Stimulated activated CD8-positive, alpha-beta memory T cell treated with anti-CD3 and anti-CD28 coated beads, Interleukin-2, amount 100 ng/mL, for 1 hour (primary cell): ENCODE measurements at places on chromosomes 2 and 18.

- DNase-seq, result no peak
Measured at GRCh38 chr2:48635786-48636185, 18.1 kb downstream of the GTF2A1L start.

GRCh38 chr2:75960472-75961009 lies 249.8 kb upstream of the GCFC2 start:
- no peak for DNase-seq

GRCh38 chr2:102342888-102343287 lies 12.7 kb upstream of the IL18R1 start:
- no peak for DNase-seq

DNA sequence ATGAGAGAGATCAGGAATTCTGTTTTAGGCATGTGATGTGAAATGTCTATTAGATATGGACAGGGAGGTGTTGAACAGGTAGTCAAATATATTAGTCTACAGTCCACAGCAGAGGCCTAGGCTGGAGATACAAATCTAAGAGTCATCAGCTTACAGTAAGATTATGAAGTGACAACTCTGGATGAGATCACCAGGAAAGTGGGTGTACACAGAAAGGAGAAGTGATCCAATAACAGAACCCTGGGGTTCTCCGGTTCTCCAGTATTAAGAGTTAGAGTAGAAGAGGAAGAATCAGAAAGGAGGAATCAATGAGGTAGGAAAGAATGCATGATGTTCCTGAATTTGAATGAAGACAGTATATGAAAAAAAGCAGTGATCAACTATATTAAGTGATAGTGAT lies 362.3 kb downstream of the FIGN start:
- no peak for DNase-seq

DNA sequence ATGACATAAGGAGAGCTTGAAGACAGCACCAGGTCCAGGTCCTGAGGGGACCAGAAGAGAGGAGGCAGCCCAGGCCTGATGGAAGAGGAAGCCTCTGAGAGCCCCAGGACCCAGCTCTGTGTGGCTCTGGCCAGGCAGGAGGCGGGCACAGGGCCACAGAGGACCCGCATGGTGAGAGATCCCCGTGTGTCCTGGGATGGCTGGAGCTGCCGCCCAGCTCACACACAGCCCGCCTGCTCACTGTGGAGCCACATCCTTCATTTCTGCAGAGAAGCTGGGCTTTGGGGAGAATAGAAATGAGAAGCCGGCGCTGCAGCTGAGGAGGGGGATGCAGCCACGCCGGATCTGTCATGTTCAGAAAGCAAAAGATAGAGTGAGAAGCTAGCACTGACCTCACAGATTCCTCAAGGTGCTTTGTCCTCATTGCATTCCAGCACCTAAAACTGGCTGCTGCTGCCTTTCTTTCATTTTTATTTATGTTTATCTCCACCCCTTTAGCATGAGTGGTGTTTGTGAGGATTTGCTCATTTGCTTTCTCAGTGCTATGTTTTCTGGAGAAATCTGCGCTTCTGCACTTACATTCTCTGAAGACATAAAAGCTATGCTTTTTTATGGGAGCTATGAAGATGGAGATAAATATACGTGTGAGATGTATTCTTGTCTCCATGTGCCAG lies 307.6 kb upstream of the MYT1L start:
- DNase-seq, result no peak

- no peak for DNase-seq
Measured at GRCh38 chr2:105100046-105100840, 62.4 kb downstream of the MRPS9 start.

- no peak for DNase-seq
Measured at GRCh38 chr2:108635630-108636354, 83.5 kb upstream of the RANBP2 start.

DNA sequence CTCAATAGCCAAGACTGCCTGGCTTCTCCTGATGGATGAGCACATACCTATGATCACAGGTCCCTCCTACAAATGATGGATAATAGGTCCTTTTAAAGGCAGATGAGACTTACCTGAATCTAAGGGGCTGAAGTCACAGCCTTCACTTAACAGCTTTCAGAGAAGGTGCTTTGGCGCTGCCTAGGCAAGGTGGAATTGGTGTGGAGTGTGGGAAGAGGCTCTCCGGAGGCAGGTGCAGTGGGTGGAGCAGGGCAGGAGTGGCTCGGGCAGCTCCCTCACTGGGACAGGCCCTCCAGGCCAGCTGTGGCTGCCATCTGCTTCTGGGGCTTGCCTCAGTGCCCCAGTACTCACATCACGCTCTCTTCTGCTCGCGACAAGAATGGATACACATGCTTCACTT lies 99.0 kb upstream of the TPO start:
- no peak for DNase-seq

GRCh38 chr18:70322928-70323327 lies 34.1 kb downstream of the SOCS6 start:
- no peak for DNase-seq

DNA sequence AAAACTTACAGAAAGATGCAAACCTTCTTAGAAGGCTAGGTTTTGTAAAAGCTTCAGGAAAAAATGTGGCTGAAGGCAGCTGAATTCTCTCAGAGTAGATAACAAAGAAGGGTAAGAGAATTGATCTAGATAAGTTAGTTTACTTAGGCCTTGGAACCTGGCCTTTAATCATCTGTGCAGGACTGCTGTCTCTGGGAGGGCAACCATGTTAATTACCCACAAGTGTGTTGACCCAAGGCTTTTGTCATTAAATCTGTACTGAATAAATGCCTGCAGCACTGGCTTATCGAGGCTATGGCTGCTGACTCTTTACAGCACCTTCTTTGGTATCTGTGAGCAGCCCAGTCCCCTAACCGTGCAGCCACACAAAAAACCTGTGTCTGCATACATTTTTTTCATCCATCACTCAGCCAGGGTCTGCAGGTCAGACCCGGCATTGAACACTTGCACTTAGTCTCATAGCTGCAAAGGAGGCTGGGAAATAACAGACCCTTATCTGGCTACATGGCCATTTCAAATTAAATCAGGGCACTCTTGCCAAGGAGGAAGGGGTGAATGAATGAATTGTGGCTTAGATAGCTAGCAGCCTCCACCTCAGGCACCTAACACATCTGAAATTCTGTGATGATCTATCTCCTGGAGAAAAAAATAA lies 120.2 kb upstream of the MSH2 start:
- DNase-seq, result no peak

DNA sequence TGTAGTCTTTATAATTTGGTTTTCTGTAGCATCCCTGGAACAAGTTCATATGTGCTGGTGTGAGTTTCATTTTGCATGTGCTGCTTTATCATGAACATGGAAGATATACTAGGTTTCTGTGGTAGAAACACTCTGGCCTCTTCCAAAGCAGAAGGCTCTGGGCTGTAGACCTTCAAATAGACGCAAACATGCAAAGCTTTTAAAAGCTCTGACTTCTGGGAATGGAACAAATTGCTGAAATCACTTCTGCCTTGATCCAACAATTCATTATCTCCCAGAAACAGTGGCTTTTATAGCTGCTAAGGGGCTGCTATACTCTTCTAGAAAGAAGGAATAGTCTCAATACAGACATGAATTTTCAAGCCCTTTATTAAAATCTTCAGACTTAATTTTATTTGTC lies 382.2 kb downstream of the LRP1B start:
- DNase-seq, result no peak

DNA sequence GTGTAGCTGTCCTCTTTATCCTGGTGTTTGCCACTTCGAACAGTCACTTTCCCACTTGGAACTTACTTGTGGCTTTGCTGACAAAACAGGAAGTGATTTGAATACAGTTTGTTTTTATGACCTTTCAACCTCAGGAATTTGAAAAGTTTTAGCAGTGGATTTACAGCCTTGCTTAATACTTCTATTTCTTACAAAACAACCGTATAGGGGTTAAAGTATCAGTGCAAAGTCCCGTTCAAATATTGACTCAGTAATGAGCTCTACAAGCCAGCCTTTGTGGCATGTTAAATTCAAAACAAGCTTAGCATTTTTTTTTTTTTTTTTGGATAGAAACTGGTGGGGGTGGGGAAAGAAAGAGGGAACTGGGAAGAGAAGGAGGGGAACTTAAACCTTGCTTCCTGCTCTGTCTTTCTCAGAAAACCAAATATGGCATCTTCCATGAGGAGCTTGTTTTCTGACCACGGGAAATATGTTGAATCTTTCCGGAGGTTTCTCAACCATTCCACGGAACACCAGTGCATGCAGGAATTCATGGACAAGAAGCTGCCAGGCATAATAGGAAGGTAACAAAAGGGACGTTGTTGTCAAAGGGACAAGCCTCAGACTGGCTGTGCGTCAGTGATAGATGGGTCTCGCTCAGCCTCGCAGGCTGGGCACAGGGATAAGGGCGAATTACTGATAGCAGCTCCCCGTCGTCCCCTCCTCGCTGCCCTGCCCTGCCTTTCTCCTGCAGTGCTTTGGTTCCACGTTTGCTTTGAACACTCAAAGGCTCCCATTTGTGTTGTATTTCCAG lies at the start of gene HNMT:
HNMT (plus strand) TSS at position 408 of the 793 bp plus-strand sequence; CDS start at position 427, 19 bp downstream.
- DNase-seq, result no peak

DNA sequence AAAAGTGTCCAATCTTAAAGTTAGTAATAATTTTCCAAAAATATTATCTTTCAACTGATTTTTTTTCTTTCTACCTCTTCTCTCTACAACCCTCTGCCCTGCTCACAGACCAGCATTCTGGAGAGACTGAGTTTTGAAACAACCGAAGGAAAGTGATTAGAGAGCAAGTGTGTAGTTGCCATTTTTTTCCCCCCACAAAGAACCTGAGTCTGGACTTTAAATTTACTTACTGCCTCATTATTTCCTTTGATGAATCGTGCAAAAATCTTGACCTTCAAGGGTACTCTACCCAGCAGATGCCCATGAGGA lies 63.4 kb upstream of the NEUROD1 start:
- DNase-seq, result no peak

- DNase-seq, result no peak
Measured at GRCh38 chr2:171244970-171245782, 84.5 kb upstream of the TLK1 start.

GRCh38 chr2:129929321-129930290 lies 49.9 kb upstream of the RAB6C start:
- DNase-seq, result no peak

GRCh38 chr2:60157283-60157682 lies 396.2 kb downstream of the BCL11A start:
- no peak for DNase-seq

- no peak for DNase-seq
Measured at GRCh38 chr2:193980599-193980998, 1676.4 kb upstream of the SLC39A10 start.

GRCh38 chr2:16330571-16330970 lies 335.1 kb downstream of the CYRIA start:
- no peak for DNase-seq

GRCh38 chr2:173734797-173735196 lies 230.4 kb downstream of the SP3 start:
- DNase-seq, result no peak

DNA sequence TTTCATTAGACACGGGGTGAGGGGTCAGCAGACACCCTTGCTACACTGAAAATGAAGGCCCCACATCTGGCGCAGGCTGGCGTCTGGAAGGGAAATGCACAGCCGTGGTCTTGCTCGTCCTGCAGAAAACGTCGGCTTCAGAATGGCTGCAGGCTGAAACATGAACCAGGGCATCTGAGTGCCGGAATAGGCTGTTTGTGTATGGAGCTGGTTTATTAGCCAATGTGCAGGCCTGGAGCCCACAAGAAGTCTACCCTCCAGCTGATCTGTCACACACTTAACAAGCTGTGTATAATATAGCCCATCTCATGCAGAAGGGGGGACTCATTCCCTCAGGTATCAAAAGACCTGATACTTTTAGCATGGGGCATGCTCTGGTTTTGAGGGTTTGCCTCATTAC lies 153.4 kb upstream of the SOX11 start:
- no peak for DNase-seq

DNA sequence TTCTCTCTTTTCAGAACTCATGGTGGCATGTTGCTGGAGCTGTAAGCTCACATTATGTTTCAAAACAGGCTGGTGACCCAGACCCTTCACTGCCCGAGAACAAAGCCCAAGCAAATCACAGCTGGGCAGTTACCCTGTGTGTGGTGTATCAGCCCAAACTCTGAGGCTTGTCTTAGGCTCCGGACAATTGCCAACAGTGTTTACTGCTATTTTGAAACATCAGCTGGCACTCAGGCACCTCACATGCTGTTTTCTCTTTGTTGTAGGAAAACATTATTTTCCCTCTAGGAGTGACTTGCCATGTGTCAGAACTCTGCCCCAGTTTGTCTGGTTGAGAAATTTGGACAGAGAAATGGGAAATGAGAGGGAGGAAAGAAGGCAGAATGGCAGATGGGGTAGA lies 237.6 kb upstream of the APCDD1 start:
- no peak for DNase-seq

GRCh38 chr2:24049485-24050021 lies at the start of gene FKBP1B:
Gene FKBP1B, plus strand, starts transcription at chr2:24049741. Its CDS starts 109 bp downstream, at chr2:24049850.
- no peak for DNase-seq

DNA sequence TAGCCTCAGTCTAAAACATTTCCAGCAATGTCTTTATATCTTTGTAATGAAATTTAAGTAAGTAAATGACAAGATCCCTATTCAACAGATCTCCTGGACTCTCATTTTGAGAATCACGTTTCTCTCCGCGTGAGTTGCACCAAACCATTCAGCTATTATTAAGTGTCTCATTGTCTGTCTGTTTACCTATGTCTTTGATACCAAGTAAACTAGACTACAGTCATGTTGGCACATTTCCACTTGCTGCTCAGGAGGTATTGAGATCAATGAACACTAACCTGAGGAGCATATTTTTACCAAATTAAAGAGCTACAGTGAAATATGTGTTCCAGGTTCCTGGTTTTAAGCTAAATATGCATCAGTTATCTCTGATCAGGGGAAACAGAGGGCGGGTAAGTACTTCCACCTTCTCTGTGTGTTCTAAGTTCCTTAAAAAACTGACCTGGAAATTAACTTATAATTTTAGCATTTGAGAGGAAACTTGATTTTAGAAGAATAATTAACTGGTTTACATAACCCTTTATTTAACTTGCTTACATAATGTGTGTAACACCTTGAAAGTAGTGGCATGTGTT lies 125.8 kb downstream of the OSBPL6 start:
- no peak for DNase-seq

- no peak for DNase-seq
Measured at GRCh38 chr2:160703648-160704585, 210.3 kb upstream of the RBMS1 start.

GRCh38 chr2:46361920-46362666 lies 64.9 kb downstream of the EPAS1 start:
- DNase-seq, result no peak

DNA sequence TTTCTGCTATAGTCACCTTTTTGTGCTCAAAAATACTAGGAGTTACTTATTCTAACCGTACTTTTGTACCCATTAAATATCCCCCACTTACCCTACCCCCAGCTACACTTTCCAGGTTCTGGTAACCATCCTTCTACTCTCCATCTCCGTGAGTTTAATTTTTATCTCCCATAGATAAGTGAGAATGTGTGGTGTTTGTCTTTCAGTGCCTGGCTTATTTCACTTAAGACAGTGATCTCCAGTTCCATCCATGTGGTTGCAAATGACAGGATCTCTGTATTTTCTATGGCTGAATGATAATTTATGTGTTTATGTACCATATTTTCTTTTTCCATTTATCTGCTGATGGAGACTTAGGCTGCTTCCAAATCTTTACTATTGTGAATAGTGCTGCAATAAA lies 323.3 kb downstream of the ZNF804A start:
- DNase-seq, result no peak

- no peak for DNase-seq
Measured at GRCh38 chr2:65402323-65402722, 30.1 kb downstream of the SPRED2 start.
